ENCODE measurements at places on chromosomes 7 and 10.
A peak's percentile ranks its signal among the peaks of the same experiment; 100 is the strongest.

DNA sequence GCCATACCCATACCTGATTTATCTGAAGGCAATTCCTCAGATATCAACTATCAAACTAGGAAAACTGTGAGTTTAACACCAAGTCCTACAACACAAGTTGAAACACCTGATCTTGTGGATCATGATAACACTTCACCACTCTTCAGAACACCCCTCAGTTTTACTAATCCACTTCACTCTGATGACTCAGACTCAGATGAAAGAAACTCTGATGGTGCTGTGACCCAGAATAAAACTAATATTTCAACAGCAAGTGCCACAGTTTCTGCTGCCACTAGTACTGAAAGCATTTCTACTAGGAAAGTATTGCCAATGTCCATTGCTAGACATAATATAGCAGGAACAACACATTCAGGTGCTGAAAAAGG is 69.0 kb upstream of the RSBN1L start:
- no peak for DNase-seq

- DNase-seq, result no peak
Observed at GRCh38 chr7:22561321-22561811, 61.4 kb upstream of the STEAP1B start.

- DNase-seq, result no peak
Observed at GRCh38 chr10:60339757-60340156, 49.9 kb downstream of the ANK3 start.

GRCh38 chr7:94907811-94908322 is 473 bp downstream of the PPP1R9A start:
- no peak for DNase-seq

- DNase-seq, result no peak
Observed at GRCh38 chr7:135169141-135169963, 1.2 kb downstream of the CYREN start.

GRCh38 chr7:90715067-90715466 is 118.9 kb downstream of the CDK14 start:
- DNase-seq, result no peak

GRCh38 chr10:98309366-98310355 is 41.7 kb upstream of the LOXL4 start:
- DNase-seq, result peak; percentile 23

GRCh38 chr7:93051660-93052059 is 66.1 kb downstream of the SAMD9 start:
- no peak for DNase-seq

GRCh38 chr10:52703898-52704297 is 68.7 kb downstream of the MBL2 start:
- no peak for DNase-seq

DNA sequence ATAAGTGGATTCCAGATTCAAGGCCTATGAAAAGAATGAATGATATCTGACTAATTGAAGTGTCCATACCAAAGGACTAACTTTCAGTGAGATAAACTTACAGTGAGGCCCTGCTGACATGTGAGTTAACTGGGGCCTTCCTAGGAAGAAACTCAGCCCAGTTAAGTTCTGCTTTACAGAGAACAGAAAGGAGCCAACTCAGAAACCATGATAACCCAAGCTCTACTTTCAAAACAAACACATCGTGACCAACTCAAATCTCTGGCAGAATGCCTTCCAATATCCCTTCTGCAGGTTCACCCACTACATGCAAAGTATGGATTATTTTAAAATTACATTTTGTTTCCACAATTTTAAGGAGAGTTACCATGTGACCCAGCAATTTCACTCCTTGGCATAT is 75.8 kb upstream of the MRLN start:
- DNase-seq, result no peak

GRCh38 chr10:7408291-7409044 is 2.4 kb downstream of the SFMBT2 start:
- DNase-seq, result no peak

GRCh38 chr10:85510682-85511081 is 855.9 kb downstream of the GRID1 start:
- DNase-seq, result no peak

- DNase-seq, result no peak
Observed at GRCh38 chr7:126760914-126761577, 491.7 kb downstream of the GRM8 start.

GRCh38 chr7:51223505-51223904 is 93.1 kb downstream of the COBL start:
- DNase-seq, result no peak

GRCh38 chr7:134165252-134165651 is 38.1 kb downstream of the LRGUK start:
- DNase-seq, result no peak

DNA sequence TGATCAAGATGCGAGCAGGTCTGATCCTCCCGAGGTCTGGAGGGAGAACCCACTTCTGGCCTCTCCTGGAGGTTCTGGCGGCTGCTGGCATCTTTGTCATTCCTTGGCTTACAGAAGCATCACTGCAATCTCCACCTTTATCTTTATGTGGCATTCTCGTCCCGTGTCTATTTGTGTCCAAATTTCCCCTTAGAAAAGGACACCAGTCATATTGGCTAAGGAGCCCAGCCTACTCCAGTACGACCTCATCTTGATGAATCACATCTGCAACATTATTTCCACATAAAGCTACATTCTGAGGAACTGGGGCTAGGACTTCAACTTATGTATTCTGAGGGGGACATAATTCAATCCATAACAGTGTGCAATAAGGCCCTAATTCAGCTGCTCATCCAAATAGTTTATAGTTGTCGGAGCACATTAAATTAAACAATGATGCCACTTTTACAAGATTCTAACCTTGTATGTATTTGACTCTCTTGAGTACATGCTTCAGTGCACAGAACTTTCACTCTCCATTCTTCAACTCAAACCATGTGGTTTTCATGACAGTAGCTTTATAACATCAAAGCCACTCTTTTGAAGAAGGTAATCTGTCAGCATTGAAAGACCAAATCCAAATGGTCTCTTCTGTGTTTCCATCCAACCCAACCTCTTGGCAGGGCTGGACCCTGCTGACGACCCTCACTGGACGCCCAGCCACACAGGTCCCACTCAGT is 86.2 kb upstream of the DDC start:
- no peak for DNase-seq

- DNase-seq, result no peak
Observed at GRCh38 chr7:155602156-155602555, 42.3 kb upstream of the RBM33 start.

- DNase-seq, result no peak
Observed at GRCh38 chr7:8092140-8092539, 123.5 kb downstream of the GLCCI1 start.

GRCh38 chr10:77667426-77668324 is 30.1 kb upstream of the KCNMA1 start:
- DNase-seq, result no peak

GRCh38 chr10:49827297-49827696 is 65.2 kb upstream of the OGDHL start:
- no peak for DNase-seq

- no peak for DNase-seq
Observed at GRCh38 chr10:75293446-75293820, 57.7 kb upstream of the COMTD1 start.

- no peak for DNase-seq
Observed at GRCh38 chr7:56083150-56083785, 9.5 kb downstream of the PHKG1 start.

DNA sequence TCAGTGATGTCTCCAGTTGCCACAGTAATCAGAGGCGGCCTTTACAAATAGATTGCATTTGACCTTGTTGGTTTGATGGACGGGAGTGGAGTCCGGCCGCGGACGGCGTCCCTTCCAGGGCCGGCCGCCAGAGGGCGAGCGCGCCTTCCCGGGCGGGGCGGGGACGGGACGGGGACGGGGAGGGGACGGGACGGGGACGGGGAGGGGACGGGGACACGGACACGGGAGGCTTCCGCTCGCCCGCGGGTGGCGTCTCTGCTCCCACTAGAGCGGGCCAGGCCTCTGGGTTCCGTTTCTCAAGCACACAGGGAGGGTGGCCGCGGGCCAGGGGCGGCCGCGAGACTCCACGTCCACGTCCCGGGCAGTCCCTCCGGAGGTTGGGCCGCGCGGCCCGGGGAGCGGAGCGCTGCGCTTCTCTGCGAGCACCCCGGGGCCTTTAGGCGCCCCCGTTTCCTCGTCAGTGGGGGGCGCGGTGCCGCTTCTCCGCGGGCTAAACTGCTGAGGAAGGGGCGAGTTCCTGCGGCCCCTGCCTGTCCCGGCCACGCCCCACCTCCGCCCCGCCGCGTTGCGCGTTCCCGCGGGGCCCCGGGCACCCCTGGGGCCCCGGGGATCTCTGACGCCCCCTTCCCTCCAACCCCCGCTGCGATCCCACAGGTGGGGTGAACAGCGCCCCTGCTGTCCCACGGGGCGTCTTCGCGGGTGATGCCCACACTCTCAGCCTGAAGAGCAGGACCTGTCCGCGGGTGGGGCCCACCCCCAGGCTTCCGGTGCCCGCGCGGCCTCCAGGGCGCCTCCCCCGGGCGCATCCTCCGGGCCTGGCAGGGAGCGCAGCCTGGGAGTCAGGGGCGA is 84.2 kb upstream of the MKI67 start:
- peak; percentile 38 for DNase-seq

GRCh38 chr10:36612436-36612835 is 513.0 kb upstream of the ANKRD30A start:
- DNase-seq, result no peak

- no peak for DNase-seq
Observed at GRCh38 chr7:99420986-99421385, 12.2 kb downstream of the BUD31 start.

GRCh38 chr7:15308821-15309220 is 253.0 kb downstream of the AGMO start:
- no peak for DNase-seq

DNA sequence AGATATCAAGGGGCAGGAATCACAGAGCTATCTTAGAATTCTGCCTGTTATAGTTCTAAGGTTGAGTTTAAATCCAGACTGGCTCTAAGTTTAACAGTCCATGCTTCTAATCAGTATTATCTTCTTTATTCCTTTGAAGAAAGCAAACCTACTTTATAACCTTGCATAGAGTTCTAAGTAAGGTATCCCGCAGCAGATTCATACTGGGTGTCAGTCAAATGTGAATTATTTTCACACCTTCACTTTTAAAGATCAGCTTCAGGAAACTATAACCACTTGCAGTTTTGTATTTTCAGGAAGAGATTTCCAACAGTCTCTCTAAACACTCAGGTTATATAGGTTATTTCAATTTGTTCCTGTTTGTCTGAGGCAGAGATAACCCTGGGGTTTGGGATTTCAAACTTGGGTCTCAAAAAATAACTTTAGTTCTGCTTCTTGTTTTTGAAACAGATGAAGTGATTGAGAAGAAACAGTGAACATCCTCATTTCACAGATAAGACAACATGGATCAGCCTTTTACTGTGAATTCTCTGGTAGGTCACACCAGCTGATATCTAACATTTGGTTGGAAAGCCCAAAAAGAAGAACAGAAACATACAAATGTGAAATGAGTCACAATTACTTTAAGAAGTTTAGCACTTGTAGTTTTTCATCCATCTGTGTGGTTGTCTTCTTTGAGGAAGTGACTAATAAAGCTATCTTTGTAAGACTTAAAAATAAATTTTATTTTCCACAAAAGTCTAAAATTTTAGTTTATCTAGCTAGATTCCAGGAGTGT is 21.4 kb downstream of the STAMBPL1 start:
- no peak for DNase-seq

- DNase-seq, result no peak
Observed at GRCh38 chr7:35647171-35647574, 47.8 kb downstream of the HERPUD2 start.

GRCh38 chr10:17075533-17076359 is 53.9 kb downstream of the CUBN start:
- DNase-seq, result no peak

GRCh38 chr10:10854725-10855124 is 162.9 kb upstream of the CELF2 start:
- no peak for DNase-seq

DNA sequence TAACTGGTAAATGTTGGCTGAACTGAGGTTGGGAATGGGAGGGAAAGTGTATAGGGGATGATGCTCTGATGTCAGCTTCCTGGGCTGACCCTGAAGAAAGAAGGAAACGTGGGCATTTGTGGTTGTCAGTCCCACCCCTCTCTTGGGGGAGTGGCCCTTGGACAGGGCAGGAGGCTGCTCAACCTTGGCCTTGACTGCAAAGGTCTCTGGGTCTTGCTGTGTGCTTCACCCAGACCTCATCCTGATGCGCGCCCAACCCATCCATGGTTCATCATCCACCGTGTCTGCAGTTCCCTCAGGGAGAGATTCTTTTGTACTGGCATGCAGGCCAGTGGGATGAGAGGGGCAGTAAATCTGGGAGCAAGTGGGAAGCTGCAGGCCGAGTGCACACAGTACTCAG is 4.7 kb upstream of the ZYX start:
- DNase-seq, result no peak

DNA sequence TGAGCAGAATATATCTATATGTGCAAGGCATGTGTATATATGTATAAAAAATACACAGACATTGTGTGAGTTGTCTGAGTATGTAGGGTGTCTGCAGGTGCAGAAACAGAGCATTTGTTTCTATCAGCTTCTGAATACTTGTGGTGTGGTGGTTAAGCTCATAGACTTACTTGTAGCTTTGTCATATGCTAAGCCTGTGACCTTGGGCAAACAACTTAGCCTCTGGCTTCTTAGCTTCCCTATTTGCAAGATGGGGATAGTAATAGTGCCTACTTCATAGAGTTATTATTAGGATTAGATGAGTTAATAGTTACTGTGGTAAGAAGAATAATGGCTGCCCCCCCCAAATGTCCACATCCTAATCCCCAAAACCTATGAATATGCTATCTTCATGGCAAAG is 28.2 kb upstream of the PAX2 start:
- no peak for DNase-seq

DNA sequence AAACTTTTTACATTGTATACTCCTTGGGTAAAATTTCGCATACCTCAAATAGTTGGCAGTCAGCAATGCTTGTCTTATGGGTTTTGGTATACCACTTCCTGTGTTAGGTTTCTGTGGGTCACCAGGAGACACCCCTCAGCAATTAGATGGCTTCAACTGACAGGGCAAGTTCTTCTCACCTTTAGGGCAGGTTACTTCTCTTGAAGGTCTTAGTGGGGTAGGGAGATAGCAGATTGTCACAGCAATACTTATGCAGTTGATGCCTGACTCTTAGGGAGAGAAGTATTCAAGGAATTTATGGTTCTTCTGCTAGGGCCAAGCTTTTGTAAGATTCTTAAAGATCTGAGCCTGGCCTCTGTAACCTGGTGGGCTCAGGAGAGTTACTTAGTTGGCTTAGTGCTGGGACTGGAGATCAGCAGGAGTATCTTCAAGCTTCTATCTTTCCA is 42.9 kb downstream of the MKLN1 start:
- DNase-seq, result no peak

GRCh38 chr7:131250331-131250730 is 77.3 kb upstream of the MKLN1 start:
- DNase-seq, result no peak

Data from NCI-H1930 (cell line).